Activated T-cell treated with anti-CD3 and anti-CD28 coated beads for 4 hours (primary cell): ENCODE measurements at places on chromosomes 2 and 18.

DNA sequence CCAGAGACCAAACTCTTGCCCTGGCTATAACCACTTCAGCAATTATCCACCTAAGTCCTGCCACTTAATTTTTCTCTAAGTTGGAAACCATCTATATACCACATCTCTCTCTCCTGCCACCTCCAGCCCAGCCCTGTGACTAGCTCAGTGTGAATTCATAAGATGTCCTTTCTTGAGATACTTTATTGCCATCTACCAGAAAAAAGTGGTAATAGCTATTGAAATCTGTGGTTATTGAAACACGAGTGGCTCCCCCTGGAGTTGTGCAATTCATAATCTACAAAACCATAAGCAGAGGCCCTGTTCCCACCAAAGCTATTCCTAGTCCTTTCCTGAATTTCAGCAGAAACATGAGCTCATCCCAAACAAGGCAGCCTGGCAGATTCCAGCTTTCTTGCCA, 324.0 kb downstream of the TXNL1 start:
- DNase-seq = no peak

GRCh38 chr2:217660423-217660822, 342.4 kb downstream of the TNS1 start:
- DNase-seq = no peak

DNA sequence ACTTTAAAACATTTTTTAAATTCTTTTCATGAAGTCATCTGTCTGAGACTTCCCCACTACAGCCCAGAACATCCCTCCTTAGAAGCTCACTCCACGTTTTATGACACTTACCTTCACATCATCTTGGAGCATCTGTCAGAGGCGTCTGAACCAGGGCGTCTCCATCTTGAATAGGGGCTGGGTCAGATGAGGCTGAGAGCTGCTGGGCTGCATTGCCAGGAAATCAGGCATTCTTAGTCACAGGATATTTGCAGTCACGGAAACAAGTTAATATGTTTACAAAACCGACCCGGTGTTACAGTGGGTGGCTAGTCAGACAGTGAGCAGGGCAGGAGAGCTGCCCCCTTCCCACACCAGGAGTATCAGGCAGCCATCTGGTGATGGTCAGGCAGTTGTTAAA, 456.5 kb downstream of the FBXO15 start:
- DNase-seq = no peak

DNA sequence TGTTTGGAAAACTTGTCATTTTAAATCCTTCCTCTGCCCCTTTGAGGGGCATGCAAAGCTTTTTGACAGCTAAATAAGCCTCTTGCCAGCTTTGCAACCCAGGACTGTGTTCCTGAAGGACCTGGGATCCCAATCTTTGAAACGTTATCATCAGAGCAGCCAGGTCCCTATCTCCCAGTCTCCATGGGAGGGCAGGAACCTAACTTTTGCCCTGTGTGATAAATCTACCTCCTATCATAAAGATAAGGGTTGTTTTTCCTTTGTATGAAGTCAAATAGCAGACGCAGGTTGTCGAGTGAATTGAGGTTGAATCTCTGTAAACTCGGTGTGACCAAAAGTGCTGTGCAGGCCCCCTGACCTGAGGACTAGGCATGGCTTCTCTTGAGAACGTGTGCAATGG, 30.1 kb downstream of the TPRKB start:
- no peak for DNase-seq

DNA sequence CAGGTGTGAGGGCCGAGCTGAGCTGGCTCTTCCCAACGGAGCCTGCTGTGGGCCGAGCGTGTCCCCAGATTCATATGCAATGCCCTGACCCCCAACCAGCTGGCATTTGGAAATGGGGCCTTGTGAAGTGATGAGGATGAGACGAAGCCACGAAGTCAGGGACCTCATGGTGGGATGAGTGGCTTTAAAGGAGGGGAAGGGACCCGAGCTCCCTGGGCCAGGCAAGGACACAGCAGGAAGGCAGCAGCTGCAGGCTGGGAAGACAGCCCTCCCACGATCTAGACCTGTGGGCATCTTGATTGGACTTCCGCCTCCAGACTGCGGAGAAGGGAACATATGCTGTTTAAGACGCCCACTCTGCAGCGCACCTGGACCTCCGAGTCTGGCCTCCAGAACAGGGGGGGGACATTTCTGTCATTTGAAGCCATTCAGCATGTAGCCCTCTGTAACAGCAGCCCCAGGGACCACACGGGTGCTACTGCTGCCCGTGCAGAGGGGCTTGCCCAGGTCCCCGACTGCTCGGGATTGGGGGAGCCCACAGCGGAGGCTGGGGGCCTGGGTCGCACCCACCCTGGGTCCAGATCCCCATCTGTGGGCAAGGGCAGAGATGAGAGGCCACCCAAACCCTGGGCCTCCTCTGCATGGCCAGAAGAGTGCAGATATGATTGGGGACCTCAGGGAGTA, 27.2 kb downstream of the KIF1A start:
- DNase-seq = no peak

- DNase-seq = no peak
Observed at GRCh38 chr2:99812426-99812825, 322.6 kb upstream of the REV1 start.

DNA sequence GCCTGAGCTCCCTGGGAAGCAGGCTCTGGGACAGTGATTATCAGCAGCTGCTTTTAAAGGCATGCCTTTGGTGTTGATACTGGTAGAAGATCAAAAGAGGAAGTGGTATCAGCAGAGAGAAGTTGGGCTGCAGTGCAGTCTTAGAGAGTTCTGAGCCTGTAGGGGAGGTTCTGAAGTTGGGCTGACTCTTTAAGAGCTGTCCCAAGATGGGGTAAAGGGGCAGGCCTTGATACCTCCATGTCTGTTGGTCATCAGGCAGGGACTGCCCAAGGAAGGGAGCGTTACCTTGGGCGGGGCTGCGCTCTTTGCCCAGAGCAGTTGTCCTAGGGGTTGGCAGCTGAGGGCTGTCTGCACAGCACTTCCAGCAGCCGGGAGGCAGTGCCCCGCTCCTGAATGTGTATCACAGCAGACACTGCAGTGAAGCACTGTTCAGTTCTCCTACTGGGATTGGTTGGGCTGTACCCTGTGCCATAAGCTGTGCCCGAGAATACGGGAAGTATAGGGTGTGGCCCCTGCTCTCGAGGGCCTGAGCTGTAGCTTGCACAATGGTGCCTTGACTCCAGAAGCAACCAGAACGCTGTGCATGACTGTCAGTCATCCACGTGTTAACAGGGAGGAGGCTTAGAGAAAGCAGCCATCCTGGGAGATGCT, 177.0 kb downstream of the CTIF start:
- DNase-seq = no peak

DNA sequence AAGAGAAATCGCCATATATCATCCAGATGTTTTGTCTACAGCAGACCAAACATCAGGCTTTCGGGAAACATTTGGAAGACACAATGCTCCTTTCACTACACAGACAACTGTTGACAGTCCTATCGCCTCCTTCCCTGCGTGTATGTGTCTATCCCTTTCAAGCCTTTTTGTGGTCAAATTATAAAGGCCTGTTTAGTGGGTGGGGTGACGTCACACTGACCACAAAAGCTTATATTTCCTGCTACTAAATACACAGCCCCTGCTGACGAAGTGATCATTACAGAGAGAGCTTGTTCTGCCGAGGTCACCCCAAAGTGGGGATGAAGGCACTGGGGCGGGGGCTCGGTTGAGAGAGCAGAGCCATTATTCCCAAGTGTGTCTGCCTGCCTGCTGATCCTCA, 302.7 kb upstream of the TNP1 start:
- DNase-seq = no peak

GRCh38 chr18:25132786-25133496, 219.0 kb downstream of the ZNF521 start:
- no peak for DNase-seq

DNA sequence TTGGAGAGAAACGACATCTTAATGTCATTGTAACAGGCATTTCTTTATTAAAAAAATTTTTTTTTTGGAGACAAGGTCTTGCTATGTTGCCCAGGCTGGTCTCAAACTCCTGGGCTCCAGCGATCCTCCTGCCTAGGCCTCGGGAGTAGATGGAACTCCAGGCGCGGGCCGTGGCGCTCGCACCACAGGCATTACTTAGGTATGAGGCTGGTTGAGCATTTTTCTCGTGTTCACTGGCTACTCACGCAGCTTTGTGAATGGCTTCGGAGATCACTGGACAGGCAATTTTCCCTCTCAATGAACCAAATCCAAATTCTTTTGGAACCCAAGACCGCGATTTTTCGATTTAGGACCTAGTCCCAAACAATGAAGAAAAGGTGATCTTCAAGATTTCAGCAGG, 795 bp upstream of the TCF7L1 start:
- DNase-seq = no peak

DNA sequence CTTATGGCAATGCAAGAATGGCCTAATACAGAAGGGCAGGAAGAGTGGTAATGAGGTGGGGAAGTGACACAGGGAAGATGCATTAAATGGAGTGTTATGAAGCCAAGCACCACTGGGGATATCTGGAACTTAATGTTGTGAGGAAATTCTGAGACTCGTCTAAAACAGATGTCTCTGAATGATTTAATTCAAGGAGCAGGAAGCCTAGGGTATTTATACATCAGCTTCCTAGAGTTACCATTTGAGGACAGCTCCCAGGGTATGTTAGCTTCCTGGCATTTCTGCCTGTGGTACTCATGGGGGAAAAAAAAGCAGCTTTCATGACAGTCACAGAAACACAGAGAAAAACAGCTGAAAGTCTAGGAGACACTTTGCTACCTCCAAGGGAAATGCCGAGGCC, 989.5 kb downstream of the CBLN2 start:
- DNase-seq = no peak

GRCh38 chr18:10330428-10330827, 124.0 kb upstream of the APCDD1 start:
- DNase-seq = no peak
